ENCODE measurements at places on chromosomes 1 and 21.

DNA sequence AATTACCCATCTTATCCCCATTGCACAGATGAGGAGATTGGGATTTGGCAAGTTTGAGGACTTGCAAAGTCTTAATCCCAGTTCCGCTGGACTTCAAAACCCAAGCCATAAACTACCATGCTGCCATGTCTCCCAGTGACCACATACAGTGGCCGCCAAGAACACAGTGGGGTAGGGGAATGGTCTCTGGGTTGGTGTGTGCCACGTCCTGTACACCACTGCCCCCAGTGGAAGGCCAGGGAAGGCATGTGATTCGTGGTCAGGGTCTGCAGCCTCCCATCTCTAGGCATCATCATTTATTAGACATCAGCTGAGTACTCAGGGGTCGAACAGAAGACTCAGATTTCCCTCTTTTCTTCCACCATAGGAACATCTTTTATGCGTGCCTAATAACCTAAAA is 76.0 kb downstream of the MAN1C1 start:
- no peak for DNase-seq
- H3K27me3 ChIP-seq: peaks cover 75% of the 10 kb centered on the region

GRCh38 chr1:30629501-30629900 is 93.9 kb downstream of the MATN1 start:
- DNase-seq: no peak
- H3K27me3 ChIP-seq: peaks cover 3% of the 10 kb centered on the region
- no peaks in the 10 kb centered on the region for H3K36me3 ChIP-seq
- no peak overlapping the region for H3K27ac ChIP-seq

GRCh38 chr1:37797750-37798345 is 4.2 kb downstream of the MANEAL start:
- no peak overlapping the region for H3K4me3 ChIP-seq
- no peak for DNase-seq
- H3K27me3 ChIP-seq: peaks cover 16% of the 10 kb centered on the region
- H3K27ac ChIP-seq: no peak overlapping the region

DNA sequence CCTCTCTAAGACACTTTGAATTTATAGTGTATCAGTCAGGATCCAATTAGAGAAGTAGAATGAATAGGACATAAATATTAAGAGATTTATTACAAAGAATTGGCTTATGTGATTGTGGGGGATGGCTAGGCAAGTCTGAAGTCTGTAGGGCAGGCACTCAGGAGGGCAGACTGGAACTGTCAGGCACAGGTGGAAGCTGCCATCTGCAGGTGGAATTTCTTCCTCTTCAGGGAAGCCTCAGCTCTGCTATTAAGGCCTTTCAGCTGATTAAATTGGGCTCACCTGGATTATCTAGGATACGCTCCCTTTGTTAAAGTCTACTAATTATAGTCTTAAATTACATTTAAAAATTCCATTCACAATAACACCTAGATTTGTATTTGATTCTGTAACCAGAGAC is 92.0 kb upstream of the HAO2 start:
- H3K36me3 ChIP-seq: no peaks in the 10 kb centered on the region
- no peak overlapping the region for H3K4me3 ChIP-seq
- peaks cover 7% of the 10 kb centered on the region for H3K27me3 ChIP-seq
- no peak overlapping the region for H3K27ac ChIP-seq
- DNase-seq: no peak
- no peaks in the 10 kb centered on the region for H3K4me1 ChIP-seq

DNA sequence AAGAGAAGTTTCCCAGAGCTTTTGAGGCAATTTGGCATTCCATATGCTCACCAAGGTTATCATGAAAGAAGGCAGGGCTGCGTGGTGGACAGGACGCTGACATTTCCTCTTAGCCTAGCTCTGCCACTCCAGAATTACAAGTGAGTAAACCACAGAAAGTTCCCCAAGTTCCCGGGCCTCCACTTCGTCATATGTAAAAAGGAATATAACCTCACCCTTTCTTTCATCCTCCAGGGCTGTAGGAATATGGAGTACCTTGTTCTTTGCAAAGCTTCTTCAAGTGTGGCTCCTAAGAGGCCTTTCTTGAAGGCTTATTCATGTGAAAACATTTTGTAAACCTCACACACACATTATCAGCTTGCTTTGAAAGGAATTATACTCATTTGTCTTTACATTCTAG is 210.2 kb downstream of the GREM2 start:
- no peaks in the 10 kb centered on the region for H3K27me3 ChIP-seq
- H3K27ac ChIP-seq: no peak overlapping the region
- H3K4me3 ChIP-seq: no peak overlapping the region
- H3K36me3 ChIP-seq: no peaks in the 10 kb centered on the region

DNA sequence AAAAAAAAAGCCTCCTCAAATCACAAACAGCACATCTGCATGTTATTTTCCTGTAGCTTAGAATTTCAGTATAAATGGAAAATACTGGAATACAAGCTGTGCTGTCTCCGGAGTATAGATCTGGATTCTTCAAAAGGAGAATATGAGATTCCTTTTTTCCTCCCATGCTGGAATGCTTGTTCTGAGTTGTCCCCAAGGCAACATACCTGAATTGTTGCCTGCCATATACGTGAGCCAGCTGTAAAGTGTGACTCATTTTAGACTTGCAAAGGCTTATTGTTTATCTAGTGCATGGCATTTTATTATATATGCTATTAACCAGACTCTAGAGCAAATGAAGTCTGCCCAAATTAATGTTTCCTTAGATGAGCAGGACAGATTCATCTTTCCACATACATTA is 95.0 kb upstream of the C1orf105 start:
- no peak for DNase-seq
- H3K27me3 ChIP-seq: no peaks in the 10 kb centered on the region
- H3K4me3 ChIP-seq: no peak overlapping the region
- peaks cover 5% of the 10 kb centered on the region for H3K36me3 ChIP-seq
- H3K4me1 ChIP-seq: no peaks in the 10 kb centered on the region

DNA sequence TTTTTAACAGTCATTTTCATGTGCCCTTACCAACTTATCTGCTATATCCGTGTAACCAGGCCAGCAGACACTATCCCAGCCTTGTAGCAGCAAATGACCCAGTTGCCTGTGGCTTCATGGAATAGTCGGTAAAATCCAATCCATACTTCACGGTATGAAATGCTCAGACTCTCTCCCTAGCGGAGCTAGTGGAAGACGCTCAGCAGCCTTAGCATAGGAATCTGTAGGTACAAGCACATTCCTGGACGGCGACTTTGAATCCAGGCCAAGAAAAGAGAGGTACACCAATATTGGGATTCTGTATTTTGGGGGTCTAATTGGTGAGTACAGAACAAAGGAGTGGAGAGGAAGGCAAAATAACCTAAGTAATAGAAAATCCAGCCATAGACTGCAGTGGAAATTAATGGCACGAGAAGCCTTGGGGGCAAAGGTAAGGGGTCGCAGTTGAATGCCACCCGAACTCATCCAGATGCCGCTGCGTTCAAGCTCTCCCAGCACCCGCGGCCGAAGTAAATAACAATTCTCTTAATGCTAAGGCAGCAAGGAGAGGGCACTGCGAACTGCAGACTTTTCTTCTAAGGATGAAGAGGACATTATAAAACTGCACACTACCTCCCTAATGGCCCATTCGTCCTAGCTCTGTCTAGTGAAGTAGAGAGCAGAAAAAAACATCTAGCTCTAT is 17.7 kb upstream of the TBX15 start:
- H3K27ac ChIP-seq: peak overlapping the region; percentile 48
- no peak overlapping the region for H3K4me3 ChIP-seq
- H3K4me1 ChIP-seq: peaks cover 15% of the 10 kb centered on the region
- no peak for DNase-seq

- no peak for DNase-seq
- H3K36me3 ChIP-seq: no peaks in the 10 kb centered on the region
- H3K27me3 ChIP-seq: no peaks in the 10 kb centered on the region
- no peak overlapping the region for H3K27ac ChIP-seq
Measured at GRCh38 chr1:46334030-46334384, 6.6 kb upstream of the NSUN4 start.

GRCh38 chr1:56330391-56331026 is 248.9 kb downstream of the PLPP3 start:
- no peak for DNase-seq
- no peak overlapping the region for H3K27ac ChIP-seq
- no peaks in the 10 kb centered on the region for H3K36me3 ChIP-seq

DNA sequence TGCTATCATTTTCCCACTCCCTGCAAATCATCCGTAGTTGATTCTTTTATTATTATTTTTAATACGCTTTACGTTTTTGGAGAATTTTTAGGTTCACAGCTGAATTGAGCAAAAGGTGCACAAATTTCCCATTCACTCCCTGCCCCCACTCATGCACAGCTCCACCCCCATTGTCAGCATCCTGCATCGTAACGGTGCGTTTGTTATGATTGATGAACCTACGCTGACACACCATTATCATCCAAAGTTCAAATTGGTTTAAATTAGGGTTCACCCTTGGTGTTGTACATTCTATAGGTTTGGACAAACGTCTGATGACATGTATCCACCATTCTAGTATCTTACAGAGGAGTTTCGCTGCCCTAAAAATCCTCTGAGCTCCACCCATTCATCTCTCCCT is 44.5 kb downstream of the EDARADD start:
- H3K36me3 ChIP-seq: peaks cover 14% of the 10 kb centered on the region
- no peak overlapping the region for H3K4me3 ChIP-seq
- DNase-seq: no peak
- peaks cover 2% of the 10 kb centered on the region for H3K27me3 ChIP-seq
- H3K27ac ChIP-seq: no peak overlapping the region

DNA sequence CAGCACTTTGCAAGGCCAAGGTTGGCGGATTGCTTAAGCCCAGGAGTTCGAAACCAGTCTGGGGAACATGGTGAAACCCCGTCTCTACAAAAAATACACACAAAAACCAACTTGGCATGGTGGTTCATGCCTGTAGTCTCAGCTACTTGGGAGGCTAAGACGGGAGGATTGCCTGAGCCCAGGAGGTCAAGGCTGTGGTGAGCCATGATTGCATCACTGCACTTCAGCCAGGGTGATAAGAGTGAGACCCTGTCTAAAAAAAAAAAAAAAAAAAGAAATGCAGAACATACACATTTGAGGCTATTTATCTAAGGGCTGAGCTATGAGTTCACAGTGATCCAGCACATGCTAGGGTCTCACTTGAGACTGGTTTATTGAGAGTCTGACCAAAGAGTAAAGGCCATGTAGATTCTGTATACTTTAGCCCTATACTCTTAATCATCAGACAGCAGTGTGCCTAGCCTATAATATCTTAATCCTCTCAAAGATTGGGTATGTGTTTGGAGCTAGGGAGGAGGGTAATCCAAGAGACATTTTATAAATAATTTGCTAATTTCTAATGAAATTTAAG is 23.9 kb downstream of the RNF2 start:
- no peaks in the 10 kb centered on the region for H3K27me3 ChIP-seq
- DNase-seq: no peak
- peaks cover 13% of the 10 kb centered on the region for H3K36me3 ChIP-seq
- H3K4me3 ChIP-seq: no peak overlapping the region
- no peak overlapping the region for H3K27ac ChIP-seq

GRCh38 chr1:174413632-174414031 is 34.1 kb upstream of the GPR52 start:
- H3K4me3 ChIP-seq: no peak overlapping the region
- no peak overlapping the region for H3K27ac ChIP-seq
- H3K4me1 ChIP-seq: peaks cover 4% of the 10 kb centered on the region
- no peak for DNase-seq
- no peaks in the 10 kb centered on the region for H3K36me3 ChIP-seq
- peaks cover 4% of the 10 kb centered on the region for H3K27me3 ChIP-seq

DNA sequence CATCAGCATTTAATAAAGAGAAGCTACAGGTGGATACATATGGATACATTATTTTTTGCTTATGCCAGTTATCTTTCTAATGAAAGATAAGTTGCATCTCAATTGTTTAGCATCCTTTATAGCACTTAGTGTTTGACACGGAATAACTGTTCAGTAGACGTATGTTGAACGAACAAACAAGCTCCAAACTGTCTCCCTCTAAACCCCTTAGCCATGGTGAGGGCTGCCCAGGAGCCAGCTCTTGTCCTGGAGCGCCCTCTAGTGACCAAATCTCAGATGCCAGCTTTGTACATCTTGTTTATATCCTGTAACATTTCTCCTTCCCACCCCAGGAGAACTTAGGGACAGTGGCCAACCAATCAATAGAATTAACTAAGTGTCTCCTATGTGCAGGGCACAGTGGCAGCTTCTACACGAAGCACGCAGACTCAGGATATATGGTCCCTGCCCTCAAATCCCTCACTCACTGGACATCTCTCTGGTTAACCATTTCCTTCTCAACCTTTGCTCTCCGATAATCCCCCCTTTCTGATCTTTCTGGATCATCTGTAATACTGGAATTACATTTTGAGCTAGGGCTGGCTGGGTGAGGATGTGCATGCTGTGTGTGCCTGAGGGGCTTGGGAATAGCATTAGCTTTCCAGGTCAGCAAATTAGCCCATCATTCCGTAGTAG is 22.9 kb downstream of the KCNA10 start:
- H3K4me3 ChIP-seq: no peak overlapping the region
- H3K36me3 ChIP-seq: no peaks in the 10 kb centered on the region
- H3K27me3 ChIP-seq: peaks cover 3% of the 10 kb centered on the region

- H3K27ac ChIP-seq: no peak overlapping the region
- no peaks in the 10 kb centered on the region for H3K36me3 ChIP-seq
- H3K4me3 ChIP-seq: no peak overlapping the region
Measured at GRCh38 chr1:218401441-218401997, 56.4 kb downstream of the TGFB2 start.

DNA sequence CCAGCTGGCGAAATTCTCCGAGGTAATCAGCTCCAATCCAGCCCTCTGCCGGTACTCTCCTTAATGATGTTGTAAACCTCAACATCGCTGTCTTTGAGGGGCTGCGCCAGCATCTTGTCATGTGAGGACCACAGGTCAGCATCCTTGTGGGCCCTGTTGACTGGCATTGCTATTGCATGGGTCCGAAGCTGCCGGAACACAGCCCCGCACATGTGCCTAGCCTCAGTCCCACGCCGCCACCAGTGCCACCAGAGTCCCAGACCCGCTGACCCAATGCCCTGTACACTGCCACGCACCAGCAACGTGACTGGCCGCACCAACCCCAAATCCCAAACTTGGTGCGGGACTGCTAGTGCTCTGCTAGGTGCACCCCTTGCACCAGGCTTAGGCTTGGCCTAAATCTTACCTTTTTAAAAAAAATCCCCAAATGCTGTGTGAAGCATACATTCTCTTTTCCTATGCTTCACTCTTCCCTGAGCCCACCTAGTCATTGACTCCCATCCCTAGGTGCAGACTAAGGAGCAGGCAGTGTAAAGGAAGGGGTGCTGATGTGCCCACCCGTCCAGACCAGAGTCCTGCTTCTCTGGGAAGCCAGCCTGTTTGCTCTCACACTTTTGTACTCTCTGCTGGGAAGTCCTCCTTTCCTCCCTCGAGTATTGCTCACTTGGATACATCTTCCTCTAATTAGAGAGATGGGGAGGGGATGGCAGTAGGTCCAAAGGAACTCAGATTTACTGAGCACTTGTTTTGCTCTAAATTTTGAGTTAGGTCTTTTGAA is 81.9 kb upstream of the ARTN start:
- H3K4me1 ChIP-seq: peaks cover 8% of the 10 kb centered on the region
- no peaks in the 10 kb centered on the region for H3K27me3 ChIP-seq
- no peak overlapping the region for H3K27ac ChIP-seq
- peaks cover 4% of the 10 kb centered on the region for H3K36me3 ChIP-seq

- H3K36me3 ChIP-seq: no peaks in the 10 kb centered on the region
- H3K4me3 ChIP-seq: no peak overlapping the region
- H3K4me1 ChIP-seq: peaks cover 13% of the 10 kb centered on the region
- DNase-seq: no peak
- peaks cover 70% of the 10 kb centered on the region for H3K27me3 ChIP-seq
- H3K27ac ChIP-seq: peak overlapping the region; percentile 40
Measured at GRCh38 chr1:37035796-37036666, 1.7 kb upstream of the GRIK3 start.

Data from activated T-helper 1 cell treated with anti-CD3 and anti-CD28 coated beads, Interleukin-12 subunit alpha, Interleukin-12 subunit beta, Interleukin-2, Interleukin-4 antibody, amounts not matched to agents 30 ng/mL and 10 ng/mL and 1 ng/mL, durations not matched to agents 14 hours and 24 hours and 36 hours (primary cell).